Right atrium auricular region (tissue), 2 donors: ENCODE measurements at places on chromosomes 11 and 22. TPM values are rescaled to one million over a fixed set of nuclear protein-coding genes. Genes with fewer than 3 reads are reported as not detected.

GRCh38 chr11:102583141-102583873, 41.8 kb downstream of the MMP20 start:
- no peaks in the 10 kb centered on the region for H3K36me3 ChIP-seq
- no peak overlapping the region for H3K27ac ChIP-seq
- H3K27me3 ChIP-seq: no peaks in the 10 kb centered on the region
- H3K4me3 ChIP-seq: no peak overlapping the region

GRCh38 chr22:46087816-46088277, 62.5 kb upstream of the PPARA start:
- H3K4me1 ChIP-seq: no peaks in the 10 kb centered on the region
- H3K4me3 ChIP-seq: peak overlapping the region; percentile 35
- H3K27me3 ChIP-seq: no peaks in the 10 kb centered on the region
- H3K36me3 ChIP-seq: peaks cover 44% of the 10 kb centered on the region
- H3K27ac ChIP-seq: peak overlapping the region; percentile 99

DNA sequence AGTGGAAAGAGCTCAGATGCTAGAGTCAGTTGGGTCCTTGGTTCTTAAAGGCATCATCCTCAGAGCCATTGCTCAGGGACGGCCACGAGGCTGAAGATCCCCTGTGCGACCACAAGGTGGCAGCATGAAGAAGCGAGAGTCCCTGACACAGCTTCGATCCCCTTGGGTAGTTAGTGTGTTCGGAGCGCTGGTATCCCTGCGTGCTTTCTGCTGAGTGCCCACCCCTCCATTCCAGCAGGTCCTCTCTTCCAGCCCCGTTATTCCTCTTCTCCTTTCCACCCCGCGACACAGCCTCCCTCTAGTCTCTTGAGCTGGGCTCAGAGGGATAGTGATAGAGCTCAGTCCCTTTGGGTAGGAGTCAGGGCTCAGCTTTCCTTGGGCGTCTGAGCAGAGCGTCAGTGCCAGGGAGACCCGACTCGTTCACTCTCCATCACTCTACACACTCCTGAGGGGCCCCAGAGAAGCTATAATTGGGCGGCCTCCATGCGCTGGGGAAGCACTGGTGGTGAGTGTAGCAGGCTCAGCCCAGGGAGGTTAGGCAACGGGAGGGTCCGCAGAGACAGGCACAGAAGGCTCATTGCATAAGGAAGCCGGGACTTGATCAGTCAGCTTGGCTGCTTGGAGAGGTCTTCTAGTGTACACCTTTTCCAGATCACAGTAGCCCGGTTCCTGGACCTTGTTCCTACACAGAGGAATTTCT, at the start of gene OR51D1:
Gene OR51D1 (plus strand): TSS at position 516 of the 700 bp plus-strand sequence. CDS start 2,314 bp downstream, outside the sequence.
- peak; percentile 75 for DNase-seq
- no peaks in the 10 kb centered on the region for H3K27me3 ChIP-seq
- H3K36me3 ChIP-seq: no peaks in the 10 kb centered on the region

DNA sequence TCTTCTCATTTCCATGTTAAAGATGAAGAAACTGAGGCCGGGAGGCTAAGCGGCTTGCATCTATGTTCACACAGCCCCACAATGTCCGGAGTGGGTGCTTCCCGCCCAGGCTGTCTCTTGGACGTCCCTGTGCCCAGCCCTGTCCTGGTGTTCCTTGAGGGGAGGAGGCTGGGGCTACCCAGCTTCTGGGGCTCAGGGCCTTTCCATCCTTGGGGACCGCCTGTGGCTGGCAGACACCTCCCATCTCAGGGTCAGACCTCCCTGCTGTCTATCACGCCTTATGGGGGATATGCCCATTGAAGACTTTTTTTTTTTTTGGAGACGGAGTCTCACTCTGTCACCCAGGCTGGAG, 95.5 kb downstream of the WNT7B start:
- H3K4me1 ChIP-seq: peaks cover 46% of the 10 kb centered on the region
- no peak overlapping the region for H3K4me3 ChIP-seq
- no peak overlapping the region for H3K27ac ChIP-seq

DNA sequence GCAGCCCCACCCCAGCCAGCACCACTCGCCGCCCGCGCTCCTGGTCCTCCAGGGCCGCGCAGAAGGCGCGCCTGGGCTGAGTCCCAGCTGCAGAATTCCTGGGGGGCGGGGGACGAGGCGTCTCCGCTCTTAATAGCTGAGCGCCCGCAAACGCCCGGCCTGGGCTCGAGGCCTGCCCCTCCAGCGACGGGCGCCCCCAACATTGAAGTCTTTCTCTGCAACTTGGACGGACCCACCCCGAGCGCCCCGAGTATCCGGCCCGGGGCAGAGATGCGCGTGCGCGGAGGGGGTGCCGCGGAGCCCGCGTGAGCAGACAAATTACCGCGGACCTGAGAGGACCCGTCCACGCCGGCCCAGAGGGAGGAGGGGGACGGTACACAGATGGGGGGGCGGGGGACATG, 6.7 kb upstream of the SYT7 start:
- H3K36me3 ChIP-seq: no peaks in the 10 kb centered on the region
- peaks cover 24% of the 10 kb centered on the region for H3K4me1 ChIP-seq
- no peaks in the 10 kb centered on the region for H3K27me3 ChIP-seq
- H3K4me3 ChIP-seq: peak overlapping the region; percentile 47

GRCh38 chr11:9784602-9785315, 120.9 kb downstream of the SWAP70 start:
- H3K27me3 ChIP-seq: no peaks in the 10 kb centered on the region
- no peak overlapping the region for H3K4me3 ChIP-seq
- no peaks in the 10 kb centered on the region for H3K4me1 ChIP-seq

DNA sequence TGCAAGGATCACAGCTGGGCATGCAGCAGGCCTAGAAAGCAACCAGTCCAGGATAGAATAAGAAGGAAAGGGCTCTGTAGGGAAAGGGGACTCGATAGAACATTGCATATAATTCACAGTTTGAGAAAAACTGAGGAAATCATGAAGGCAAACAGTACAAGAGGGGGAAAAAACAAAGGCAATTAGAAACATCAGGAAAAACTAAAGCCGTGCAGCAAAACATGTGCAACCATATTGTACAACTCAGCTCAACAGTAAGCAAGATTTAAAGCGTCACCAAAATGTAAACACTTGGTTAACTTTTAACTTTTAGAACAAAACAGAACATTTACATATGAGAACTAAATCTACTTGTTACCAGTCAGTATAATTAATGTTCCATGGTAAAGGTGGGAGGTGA, 8.5 kb downstream of the APOL3 start:
- H3K4me1 ChIP-seq: peaks cover 55% of the 10 kb centered on the region
- H3K27ac ChIP-seq: peak overlapping the region; percentile 53

- no peaks in the 10 kb centered on the region for H3K27me3 ChIP-seq
- peaks cover 6% of the 10 kb centered on the region for H3K4me1 ChIP-seq
- DNase-seq: no peak
- no peak overlapping the region for H3K27ac ChIP-seq
- no peaks in the 10 kb centered on the region for H3K36me3 ChIP-seq
- H3K4me3 ChIP-seq: no peak overlapping the region
Observed at GRCh38 chr11:109914038-109914437, 179.2 kb upstream of the ZC3H12C start.

DNA sequence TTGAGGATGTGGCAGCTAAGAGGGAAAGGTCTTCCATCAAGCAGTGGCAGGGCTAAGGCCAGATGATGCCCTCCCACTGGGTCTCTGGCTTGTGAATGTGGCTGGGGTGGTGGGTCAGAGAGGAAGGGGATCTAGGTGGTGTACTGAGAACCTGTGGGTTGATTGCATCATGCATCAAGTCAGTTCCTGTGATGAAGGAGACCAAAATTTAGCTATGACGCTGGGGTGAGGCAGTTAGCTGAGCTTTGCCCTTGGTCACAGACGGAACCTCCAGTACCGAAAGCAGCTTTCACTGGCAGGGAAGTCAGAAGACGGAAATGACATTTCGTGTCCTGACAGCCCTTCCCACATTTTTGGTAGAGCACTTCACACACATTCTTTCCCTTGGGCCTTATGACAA, 20.7 kb downstream of the ATG16L2 start:
- DNase-seq: peak; percentile 82
- H3K36me3 ChIP-seq: peaks cover 27% of the 10 kb centered on the region
- H3K27ac ChIP-seq: peak overlapping the region; percentile 87
- H3K4me3 ChIP-seq: no peak overlapping the region
- peaks cover 71% of the 10 kb centered on the region for H3K4me1 ChIP-seq

GRCh38 chr11:13288375-13289029, 10.9 kb downstream of the BMAL1 start:
- no peaks in the 10 kb centered on the region for H3K36me3 ChIP-seq
- H3K4me1 ChIP-seq: peaks cover 7% of the 10 kb centered on the region
- no peak overlapping the region for H3K27ac ChIP-seq

DNA sequence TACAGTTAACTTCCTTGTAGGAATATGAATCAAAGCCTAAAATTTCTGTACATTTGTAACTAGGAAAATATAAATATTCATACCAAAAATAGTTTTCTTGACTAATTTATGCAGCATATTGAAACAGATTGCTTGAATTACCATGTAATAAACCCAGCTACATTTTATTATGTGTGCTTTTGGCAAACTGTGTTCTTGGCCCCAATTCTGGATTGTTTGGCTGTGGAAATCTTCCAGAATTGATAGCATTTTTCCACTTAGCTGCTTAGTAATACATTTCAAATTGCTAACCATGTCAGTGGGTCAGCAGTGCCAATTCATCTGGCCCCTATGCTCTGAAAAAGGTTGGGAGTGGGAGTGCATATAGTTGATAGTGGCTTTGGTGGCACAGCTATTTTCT, 32.3 kb downstream of the PDHX start:
- peaks cover 3% of the 10 kb centered on the region for H3K36me3 ChIP-seq
- no peaks in the 10 kb centered on the region for H3K4me1 ChIP-seq
- no peak for DNase-seq
- H3K4me3 ChIP-seq: no peak overlapping the region

- no peaks in the 10 kb centered on the region for H3K27me3 ChIP-seq
- no peak overlapping the region for H3K4me3 ChIP-seq
- H3K36me3 ChIP-seq: no peaks in the 10 kb centered on the region
- H3K4me1 ChIP-seq: no peaks in the 10 kb centered on the region
- H3K27ac ChIP-seq: no peak overlapping the region
- no peak for DNase-seq
Observed at GRCh38 chr22:42275970-42276369, 5.5 kb upstream of the TCF20 start.

DNA sequence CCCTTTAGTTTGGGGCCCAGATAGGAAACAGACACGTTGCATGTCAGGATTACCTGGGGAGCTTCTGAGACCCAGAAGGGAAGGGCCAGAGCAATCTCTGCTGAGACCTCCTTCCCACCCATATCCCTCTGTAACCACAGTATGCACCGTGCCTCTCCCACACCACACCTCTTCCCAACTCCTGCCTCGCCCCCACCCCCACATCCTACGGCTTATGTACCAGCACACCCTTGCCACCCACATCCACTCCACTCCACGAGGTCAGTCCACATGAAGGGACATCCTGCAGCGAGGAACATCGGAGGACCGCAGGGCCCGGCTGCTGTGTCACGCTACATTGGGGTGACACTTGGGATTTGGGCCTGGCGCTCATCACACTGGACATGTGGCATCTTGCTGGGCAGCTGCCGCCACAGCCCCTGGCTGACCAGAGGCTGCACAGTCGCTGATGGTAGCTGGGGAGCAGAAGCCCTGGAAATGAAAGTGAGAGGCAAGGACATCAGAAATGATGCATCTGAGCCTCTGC, 118.3 kb upstream of the LMO1 start:
- no peak overlapping the region for H3K27ac ChIP-seq
- H3K4me1 ChIP-seq: no peaks in the 10 kb centered on the region
- no peaks in the 10 kb centered on the region for H3K27me3 ChIP-seq
- DNase-seq: no peak

- no peaks in the 10 kb centered on the region for H3K27me3 ChIP-seq
Observed at GRCh38 chr22:46966846-46967245, 204.4 kb downstream of the TBC1D22A start.

DNA sequence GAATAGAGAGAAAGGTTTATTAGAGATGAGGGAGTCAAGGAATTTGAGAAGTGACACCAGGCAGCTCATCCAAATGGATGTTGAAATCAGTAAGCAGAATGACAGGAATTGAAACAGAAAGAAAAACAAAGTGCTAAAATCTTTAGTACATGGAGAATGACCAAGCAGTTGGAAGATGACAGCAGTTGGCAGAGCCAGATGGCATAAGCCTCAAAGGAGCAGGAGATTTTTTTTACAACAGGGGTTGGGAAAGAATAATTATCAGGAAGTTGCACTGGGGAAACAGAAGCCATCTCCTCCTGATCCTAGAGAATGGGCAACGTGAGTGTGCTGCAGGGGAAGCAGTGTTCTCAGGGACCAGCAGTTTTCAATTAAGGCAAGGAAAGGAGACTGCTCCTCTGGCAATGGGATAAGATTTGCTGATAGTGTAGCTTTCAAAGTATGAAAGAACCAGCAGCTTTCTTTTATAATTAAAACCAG, 28.9 kb downstream of the RAB39A start:
- no peaks in the 10 kb centered on the region for H3K27me3 ChIP-seq
- H3K4me1 ChIP-seq: no peaks in the 10 kb centered on the region
- DNase-seq: peak; percentile 59
- H3K36me3 ChIP-seq: no peaks in the 10 kb centered on the region
- no peak overlapping the region for H3K27ac ChIP-seq

DNA sequence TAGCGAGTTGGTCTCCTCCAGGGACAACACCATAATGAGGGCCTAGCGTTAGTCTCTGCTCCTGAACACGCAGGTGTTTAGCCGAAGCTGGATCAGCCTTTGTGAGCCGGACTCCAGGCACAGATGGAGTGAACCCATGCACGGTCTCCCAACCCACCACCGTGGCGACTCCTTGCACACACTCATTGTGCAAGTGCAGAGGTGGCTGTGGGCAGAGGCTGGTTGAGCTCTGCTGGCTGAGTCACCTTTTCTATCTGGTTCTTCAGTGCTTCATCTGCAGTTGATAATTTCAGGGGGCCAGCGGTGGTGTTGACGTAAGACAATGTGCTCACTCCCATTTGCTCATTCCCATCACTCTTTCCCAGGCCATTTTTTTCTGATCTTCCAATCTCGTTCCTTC, 72.1 kb upstream of the SLC22A12 start:
- H3K36me3 ChIP-seq: no peaks in the 10 kb centered on the region
- H3K4me1 ChIP-seq: no peaks in the 10 kb centered on the region
- no peaks in the 10 kb centered on the region for H3K27me3 ChIP-seq
- H3K27ac ChIP-seq: no peak overlapping the region
- H3K4me3 ChIP-seq: no peak overlapping the region

- peak overlapping the region; percentile 88 for H3K27ac ChIP-seq
- no peaks in the 10 kb centered on the region for H3K36me3 ChIP-seq
- DNase-seq: no peak
- no peaks in the 10 kb centered on the region for H3K4me1 ChIP-seq
- H3K4me3 ChIP-seq: no peak overlapping the region
Observed at GRCh38 chr11:8772571-8773519, 90.3 kb downstream of the RPL27A start.

DNA sequence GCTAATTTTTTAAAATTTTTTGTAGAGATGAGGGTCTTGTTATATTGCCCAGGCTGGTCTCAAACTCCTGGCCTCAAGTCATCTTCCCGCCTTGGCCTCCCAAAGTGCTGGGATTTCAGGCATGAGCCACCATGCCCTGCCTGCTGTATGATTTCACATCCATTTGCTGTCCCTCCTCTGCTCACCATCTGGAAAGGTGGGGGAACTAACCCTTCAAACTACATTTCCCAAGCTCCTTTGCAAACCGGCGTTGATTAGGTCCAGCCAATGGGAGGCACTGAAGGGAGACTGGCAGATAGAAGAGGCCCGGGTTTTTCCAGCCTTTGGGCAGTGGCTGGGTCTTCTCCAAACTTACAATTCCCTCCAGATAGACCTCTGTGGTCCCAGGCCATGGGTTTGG, 19.3 kb downstream of the RFPL1 start:
- no peaks in the 10 kb centered on the region for H3K36me3 ChIP-seq
- DNase-seq: no peak
- H3K4me3 ChIP-seq: no peak overlapping the region

GRCh38 chr11:89361734-89362133, 129.4 kb downstream of the NOX4 start:
- no peaks in the 10 kb centered on the region for H3K27me3 ChIP-seq

MMP8 gene
- 0.35 TPM for total RNA-seq

PRRG4 gene
- 1.4 TPM for total RNA-seq

TRIM29 gene
- 2.7 TPM for total RNA-seq

BBOX1 gene
- not detected for total RNA-seq

MS4A1 gene
- not detected for total RNA-seq

TMEM45B gene
- total RNA-seq: not detected

CARD16 gene
- total RNA-seq: 1.6 TPM
